SW480 (cell line): ENCODE measurements at places on chromosomes 12 and 14.
A peak's percentile ranks its signal among the peaks of the same experiment; 100 is the strongest.

GRCh38 chr12:6093764-6094163 lies 30.7 kb downstream of the VWF start:
- peak; percentile 60 for DNase-seq

DNA sequence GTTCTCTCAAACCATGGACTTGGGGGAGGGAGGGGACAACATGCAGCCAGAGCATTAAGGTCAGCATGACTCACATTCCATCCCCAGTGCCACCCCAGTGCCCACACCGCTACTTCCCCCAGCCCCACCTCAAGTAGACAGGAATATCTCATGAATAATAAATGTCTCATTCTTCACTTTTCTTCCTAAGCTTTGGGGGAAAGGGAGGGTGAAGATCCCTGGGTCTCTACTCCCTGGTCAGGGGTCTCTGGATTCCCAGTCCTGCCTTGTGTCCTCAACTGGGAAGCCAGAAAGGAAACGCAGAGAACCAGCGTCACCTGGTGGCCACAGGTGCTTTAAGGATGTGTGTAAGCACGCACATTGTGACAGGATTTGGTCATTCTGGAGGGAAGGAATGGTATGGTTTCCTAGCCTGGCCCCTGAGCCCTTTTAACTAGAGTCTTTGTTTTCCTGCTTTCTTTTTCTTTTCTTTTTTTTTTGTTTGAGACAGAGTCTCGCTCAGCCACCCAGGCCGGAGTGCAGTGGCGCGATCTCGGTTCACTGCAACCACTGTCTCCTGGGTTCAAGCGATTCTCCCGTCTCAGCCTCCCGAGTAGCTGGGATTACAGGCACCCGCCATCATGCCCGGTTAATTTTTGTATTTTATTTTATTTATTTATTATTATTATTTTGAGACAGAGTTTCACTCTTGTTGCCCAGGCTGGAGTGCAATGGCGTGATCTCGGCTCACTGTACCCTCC lies 3.4 kb downstream of the GPR84 start:
- DNase-seq = peak; percentile 72

- DNase-seq = no peak
These were observed 145.6 kb upstream of the NCOR2 start for GRCh38 chr12:124713041-124713435.

DNA sequence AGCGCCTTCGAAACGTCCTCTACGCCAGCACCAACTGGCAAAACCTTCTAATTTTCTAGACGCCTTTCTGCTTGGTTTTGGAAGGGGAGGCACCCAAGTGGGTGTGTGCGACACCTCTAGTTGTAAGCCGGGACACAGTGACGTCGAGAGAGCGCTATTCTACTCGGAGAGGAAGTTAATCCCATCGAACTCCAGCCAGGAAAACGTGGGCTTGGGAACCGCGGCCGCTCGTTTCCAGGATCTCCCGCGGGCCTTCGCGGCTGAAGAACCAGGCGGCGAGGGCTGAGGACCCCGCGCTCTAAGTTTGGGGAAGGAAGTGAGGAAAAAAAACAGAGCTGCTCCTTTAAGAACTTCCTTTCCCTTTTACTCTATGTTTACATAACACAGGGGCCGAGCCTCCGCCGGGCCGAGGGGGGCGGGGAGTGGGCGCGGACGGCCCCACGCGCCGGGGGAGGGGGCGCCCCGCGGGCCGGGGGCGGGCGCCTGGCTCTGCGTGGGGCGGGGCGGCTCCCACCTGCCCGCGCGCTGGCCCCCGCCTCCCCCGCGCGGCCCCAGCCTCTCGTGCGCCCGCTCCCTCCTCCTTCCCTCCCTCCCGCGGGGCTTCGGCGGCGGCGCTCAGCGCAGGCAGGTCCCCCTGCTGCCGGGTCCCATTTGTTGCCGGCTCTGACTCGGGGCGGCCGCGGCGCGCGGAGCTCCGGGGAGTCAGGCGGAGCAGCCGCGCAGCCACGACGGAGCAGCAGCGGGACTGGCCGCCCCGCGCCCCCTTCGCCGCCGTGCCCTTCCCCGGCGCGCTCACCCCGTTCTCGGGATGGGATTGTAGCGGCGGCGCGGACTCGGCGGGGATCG lies at the start of gene PELI2:
TSS of gene PELI2 (plus strand) at position 647 of the 846 bp plus-strand sequence. CDS start 250 bp downstream, outside the sequence.
- peak; percentile 65 for DNase-seq

GRCh38 chr12:93568091-93568490 lies 4.4 kb upstream of the SOCS2 start:
- DNase-seq = no peak

- no peak for DNase-seq
These were observed 393.6 kb downstream of the DPF3 start for GRCh38 chr14:72500234-72500838.

- no peak for DNase-seq
These were observed 300.9 kb downstream of the SOX5 start for GRCh38 chr12:23648546-23648945.

GRCh38 chr12:26272851-26273250 lies 77.5 kb downstream of the SSPN start:
- no peak for DNase-seq

- peak; percentile 47 for DNase-seq
These were observed 1.0 kb upstream of the TBK1 start for GRCh38 chr12:64450711-64451486.

DNA sequence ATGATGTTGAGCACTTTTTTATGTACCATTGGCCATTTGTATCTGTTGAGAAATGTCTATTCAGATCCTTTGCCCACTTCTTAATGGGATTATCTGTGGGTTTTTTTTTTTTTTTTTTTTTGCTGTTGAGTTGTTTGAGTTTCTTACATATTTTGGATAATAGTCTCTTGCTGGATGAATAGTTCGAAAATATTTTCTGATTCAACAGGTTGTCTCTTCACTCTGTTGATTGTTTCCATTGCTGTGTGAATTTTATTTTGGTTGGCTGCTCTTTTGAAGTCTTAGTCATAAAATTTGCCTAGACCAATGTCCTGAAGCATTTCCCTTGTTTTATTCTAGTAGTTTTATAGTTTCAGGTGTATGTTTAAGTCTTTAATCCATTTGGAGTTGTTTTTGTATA lies 64.5 kb downstream of the CAND1 start:
- DNase-seq = no peak

DNA sequence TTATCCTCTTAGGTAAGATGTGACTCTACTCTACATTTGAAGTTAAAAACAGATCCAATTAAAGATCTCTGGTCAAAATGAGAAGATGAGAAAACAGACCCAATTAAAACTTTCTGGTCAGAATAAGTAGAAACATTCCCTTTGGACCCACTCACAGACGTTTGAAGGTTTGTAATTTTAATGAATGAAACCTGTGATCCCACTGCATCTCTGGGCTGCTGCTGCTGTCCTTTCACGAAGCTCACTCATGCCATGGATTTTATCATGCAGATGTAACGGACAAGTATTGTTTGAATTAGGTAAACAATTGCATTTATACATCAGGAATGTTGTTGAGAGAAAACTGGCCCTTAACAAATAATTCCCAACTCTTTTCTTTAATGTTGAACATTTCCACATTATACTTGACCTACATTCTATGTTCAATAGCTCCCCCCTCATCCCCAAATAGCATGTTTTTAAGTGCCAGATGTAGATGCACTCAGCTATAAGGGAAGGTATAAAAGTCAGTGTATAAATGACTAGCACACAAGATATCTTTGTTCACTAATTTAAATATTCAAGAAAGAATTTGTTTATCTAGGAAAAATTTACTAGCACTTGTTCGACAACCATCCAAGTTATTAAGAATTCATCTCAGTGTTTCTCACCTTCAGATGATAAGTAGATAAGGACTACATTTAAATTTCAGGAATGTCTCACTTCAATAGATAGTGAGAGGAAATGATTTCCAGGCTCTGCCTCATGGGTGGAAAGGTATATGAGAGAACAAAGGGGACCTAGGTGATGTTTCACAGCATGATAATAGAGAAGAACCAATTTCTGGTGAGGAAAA lies 202.3 kb upstream of the LMNTD1 start:
- DNase-seq = no peak

DNA sequence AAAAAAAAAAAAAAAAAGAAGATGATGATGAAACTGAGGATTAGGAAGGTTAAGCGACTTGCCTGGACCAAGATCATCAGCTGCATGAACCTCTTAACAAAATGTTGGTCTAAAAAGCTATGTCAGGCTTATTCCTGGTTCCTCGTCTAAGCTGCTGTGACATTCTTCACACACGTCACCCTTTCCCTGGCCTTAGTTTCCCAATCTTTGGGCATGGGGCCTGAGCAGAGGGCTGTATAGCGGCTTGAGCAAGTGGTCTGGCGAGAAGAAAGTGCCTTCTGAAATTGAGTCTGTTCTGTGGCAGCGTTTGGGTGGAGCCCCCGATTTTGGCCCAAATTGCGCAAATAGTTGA lies 58.7 kb upstream of the CCND2 start:
- no peak for DNase-seq

DNA sequence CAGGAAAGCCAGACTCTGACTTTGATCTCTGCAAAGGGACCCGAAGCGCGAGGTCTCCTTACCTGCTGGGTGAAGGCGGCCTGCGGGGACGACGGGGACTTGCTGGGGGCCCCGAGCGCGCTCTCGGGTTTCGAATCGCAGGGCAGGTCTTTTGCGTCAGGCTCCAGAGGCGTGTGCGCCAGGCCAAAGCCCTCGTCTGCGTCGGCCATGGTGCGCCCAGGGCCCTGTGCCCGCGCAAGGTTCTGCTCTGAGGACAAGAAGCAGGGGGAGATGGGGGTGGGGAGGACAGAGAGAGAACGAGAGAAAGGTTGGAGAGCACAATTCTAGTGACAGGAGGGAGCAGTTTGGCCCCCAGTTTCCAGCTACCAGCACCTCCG lies 2.3 kb downstream of the TBX5 start:
- no peak for DNase-seq

DNA sequence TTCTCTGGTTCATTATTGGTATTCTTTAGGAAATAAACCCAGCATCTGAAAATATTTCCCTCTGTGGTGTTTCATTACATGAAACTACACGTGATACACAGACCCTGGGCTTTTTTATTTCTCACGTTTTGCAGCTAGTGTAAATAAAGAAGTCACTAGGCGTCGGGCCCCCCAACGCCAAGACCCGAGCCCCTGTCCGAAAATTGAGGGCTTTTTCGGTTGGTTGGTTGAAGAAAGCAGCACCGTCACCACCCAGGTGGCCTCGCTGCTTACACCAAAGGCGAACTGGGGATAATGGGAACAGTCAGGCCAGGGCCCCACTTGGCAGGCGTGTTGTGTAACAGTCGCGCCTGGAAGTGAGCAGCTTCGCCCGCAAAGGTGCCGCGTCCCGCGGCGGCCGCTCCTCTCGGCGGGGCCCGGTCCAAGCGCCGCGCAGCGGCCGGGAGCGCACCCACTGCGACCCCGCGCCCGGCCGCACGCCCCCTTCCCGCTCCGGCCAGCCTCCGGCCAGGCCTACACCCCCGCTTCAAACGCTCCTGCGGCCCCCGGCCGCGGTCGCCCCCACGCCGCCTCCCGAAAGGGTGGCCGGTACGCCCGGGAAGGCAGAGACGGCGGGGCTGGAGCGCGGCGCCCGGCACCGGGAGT lies 1.2 kb downstream of the DUSP16 start:
- DNase-seq = peak; percentile 76

DNA sequence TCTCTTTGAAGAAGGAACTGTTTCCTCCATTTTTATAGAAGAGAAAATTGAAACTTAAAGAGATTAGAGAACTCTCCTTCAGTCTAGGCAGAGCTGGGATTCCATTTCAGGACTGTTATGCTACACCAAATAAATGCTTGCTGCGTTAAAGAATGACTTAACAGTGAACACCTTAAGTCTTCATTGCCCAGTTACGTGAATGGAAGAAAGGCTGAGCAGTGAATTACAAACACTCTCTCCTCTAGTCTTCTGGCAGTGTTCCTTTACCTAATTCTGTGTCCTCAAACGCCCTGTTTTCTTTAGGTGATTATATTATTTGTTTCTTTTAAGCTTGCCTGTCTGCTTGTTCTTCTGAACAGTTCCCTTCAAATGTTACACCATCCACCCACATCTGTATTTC lies 59.7 kb downstream of the RCOR1 start:
- DNase-seq = no peak

- no peak for DNase-seq
These were observed 7.6 kb upstream of the RILPL1 start for GRCh38 chr12:123540899-123541662.

- peak; percentile 27 for DNase-seq
These were observed 9.1 kb downstream of the GSG1 start for GRCh38 chr12:13094367-13094766.

GRCh38 chr14:37034410-37035285 lies 137.8 kb downstream of the SLC25A21 start:
- no peak for DNase-seq

GRCh38 chr12:26798023-26798422 lies 35.0 kb downstream of the ITPR2 start:
- DNase-seq = no peak

DNA sequence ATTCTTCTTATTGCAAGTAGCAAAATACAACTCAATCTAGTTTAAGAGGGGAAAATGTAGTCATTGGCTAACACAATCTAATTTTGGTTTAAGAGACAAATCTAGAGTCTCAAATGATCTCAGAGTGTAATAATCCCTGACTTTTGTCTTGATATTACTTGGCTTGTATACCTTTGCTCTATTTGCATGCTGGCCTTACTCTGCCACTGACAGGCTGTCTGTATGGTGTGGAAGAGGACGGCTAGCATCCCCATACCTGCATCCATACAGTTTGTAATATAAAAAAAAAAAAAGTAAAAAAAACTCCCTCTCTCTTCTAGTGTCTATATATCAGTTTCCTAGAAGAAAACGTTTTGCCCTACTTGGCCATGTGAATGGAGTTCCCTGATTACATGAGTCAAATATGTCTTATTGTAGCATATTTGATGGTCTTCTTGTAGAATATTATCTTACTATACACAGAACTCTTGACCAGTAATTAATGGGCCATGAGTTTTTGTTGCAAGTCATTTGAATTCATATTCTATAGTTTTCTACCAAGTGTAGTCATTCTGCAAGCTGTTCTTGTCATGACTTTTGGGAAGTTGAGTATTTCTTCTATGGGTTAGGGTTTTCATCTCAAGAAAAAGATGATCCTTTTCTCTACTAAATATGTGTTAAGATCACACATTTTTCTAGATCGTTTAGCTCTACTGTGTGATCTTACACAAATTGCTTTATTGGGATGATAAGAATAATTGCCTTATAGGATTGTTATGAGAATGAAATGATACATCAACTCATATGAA lies 8.2 kb downstream of the HIF1A start:
- DNase-seq = no peak

DNA sequence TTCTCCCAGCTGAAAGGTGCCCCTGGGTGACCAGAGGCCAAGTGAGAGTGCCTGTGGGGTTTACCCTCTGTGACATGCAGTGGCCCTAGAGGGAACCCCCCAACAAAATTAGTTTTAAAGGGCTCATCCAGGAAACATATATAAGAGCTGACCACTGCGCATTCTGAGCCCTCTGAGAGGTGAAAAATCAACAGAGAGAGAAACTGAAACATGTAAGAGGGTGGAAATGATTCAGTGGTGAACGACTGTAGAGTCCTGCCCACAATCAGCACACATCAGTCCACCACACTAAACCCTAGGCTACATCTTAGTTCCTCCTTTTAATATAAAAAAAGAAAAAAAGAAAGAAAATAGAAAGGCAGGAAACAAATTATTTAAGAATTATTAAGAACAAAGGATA lies 21.0 kb upstream of the ACSM4 start:
- DNase-seq = no peak

GRCh38 chr12:78853231-78853630 lies 11.3 kb upstream of the SYT1 start:
- DNase-seq = no peak

- DNase-seq = no peak
These were observed 934.4 kb downstream of the FLRT2 start for GRCh38 chr14:86464341-86464740.
